ENCODE measurements at places on chromosomes 1 and 21.

- no peak for DNase-seq
These were observed 5.9 kb downstream of the DUSP10 start for GRCh38 chr1:221735999-221736398.

GRCh38 chr1:23577056-23578004 is 18.0 kb upstream of the ID3 start:
- DNase-seq: no peak

- DNase-seq: no peak
These were observed 196.0 kb upstream of the TMEM51 start for GRCh38 chr1:14957375-14958098.

- DNase-seq: no peak
These were observed 17.6 kb upstream of the SFPQ start for GRCh38 chr1:35210321-35211119.

DNA sequence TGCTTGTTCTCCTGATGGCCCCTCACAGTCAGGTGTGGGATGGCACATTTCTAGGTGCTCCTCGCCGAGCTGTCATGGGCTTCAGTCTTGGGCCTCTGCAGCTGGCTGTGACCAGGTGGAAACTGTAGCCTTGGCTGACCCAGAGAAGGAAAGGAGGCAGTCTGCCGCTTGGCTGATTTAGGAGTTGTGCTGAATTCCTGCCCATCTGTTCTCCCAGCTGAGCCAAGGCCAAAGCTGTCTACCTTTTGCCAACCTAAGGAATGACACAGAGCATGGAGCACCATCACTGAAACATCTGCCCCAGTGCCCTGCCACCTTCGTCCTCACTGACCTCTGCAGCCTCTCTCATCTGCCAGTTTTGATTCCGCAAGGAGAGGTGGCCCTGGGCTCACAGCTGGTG is 27.9 kb downstream of the UTP25 start:
- DNase-seq: no peak

DNA sequence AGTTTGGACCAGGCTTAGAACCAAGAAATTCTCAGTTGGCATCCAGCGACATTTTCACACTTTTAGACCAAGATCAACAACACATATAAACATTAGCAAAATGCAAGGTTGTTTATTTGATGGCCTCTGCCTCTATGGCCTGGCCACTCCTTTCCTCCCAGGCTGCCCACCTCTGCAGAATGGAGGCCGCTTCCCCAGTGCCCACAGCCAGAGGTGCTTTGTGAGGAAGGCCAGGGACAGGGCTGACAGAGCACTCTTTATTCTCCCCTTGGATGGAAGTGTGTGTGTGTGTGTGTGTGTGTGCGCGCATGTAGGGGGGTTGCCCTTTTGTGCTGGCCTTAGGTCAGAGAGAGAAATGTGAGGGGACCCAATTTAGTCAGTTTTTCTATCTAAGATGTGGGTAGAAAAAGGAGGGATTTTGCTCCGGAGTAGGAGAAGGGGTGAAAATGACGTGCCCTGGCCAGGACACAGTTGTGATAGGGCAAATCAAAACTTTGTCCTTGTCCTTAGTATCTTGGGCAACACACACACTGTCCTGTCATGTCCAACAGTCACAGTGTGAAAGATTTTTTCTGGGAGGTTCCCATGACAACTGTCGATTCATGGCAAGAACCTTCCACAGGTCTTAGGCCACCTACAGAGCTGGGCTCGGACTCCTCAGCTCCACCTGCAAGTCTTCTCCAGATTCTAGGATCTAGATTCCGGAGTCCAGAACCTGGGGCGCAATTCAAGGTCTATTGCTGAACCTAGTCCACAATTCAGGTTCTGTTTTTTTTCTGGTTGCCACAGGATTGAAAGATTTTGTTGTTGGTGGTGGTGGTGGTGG is 104.9 kb upstream of the SLC2A1 start:
- no peak for DNase-seq

DNA sequence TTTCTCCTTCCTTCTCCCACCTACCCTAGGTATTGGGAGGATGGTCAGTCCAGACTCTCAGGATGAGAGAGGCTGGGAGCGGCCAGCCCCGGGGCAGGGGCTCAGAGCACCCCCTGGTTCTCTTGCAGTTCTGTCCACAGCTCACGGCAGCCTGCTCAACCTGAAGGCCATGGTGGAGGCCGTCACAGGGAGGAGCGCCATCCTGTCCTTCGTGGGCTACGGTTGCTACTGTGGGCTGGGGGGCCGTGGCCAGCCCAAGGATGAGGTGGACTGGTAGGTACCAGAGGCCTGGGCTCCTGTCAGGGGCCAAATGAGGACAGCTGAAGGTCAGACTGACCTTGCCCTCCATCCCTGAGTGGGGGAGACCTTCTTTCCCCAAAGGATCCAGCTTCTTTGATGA is 4.2 kb downstream of the PLA2G2F start:
- no peak for DNase-seq

DNA sequence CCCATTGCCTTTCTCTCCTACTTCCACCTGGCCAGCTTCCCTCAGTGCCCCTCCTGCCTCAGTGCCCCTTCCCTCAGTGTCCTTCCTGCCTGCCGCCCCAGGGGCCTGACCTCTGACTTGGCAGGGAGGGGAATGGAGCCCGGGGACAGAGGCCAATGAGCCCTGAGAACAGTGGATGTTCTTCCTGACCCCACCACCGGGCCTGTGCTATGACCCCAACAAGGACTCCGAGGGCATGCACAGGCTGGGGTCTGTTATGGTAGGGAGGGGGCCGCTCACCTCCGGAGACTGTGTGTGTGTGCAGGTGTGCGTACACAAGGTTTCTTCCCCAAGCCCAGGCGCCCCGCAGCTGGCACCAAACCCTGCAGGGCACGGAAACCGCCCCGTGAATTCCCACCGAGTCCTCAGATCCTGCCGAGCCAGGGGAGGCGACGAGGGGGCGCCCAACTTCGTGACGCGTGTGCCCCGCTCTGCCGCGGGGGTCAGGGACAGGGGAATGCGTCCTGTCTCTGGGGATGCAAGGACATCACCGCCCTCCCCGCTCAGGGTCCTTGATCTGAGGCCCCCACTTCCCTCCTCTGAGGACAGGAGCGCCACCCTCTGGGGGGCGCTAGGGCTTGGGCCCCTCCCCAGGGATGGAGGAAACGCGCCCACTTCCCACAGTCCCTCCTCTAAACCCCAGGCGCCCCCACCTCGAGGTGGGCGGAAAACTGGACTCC is 766 bp downstream of the RAP1GAP start:
- DNase-seq: no peak

DNA sequence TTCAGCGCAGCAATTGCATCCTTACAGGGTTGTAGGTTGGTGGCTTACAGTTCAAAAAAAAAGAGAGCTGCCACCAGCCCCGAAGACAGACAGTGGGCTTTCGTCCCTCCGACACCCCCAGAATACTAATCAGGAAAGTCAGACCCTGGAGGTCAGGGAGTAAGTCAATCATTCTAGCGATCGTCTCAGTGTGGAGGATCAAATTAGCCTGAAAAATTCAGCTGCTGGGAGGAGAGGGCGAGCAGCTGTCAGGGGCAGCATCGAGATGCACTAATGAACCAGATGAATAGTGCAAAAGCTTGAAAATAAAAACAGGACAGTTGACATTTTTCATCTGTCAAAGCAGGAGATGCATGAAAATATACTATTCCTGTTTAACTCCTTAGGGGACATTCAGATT is 138.4 kb downstream of the NEK7 start:
- DNase-seq: no peak

DNA sequence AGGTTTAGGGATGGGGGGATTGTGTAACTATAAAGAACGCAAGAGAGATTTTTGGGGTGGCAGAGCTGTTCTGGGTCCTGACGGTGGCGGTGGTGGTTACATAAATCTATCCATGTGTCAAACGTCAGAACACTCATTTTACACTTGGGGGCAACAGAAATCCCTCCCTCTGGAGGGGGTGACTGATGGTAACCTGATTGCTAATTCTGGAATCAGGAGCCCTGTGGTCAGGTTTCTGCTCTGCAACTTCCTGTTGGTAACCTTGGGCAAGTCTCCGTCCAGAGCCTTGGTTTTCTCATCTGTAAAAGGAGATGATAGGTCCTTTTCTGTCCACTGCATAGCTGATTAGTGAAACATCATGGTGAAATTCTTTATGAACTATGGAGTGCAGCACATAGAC is 40.9 kb downstream of the ALPL start:
- no peak for DNase-seq

- no peak for DNase-seq
These were observed 149.1 kb downstream of the ZNF281 start for GRCh38 chr1:200260597-200261335.

DNA sequence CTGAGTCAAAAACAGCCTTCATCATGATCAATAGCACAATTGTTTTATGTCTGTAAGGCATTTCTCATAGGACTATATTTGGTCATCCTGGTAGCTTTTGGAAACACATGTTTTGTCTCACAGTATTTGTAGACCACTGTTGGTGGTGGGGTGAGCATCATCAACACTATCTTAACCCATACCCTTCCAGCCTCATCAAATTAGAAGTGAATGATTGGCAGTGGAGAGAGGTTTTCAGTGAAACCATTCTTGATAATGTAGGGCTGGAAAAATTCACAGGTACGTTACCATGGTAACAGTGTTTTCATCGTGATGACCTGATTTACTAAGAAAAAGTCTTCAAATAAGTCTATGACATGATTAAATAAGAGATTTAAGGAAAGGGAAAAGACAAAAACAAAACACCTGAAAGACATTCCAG is 45.3 kb upstream of the C1orf105 start:
- DNase-seq: no peak

- no peak for DNase-seq
These were observed 75.4 kb downstream of the UBE4B start for GRCh38 chr1:10108134-10108663.

DNA sequence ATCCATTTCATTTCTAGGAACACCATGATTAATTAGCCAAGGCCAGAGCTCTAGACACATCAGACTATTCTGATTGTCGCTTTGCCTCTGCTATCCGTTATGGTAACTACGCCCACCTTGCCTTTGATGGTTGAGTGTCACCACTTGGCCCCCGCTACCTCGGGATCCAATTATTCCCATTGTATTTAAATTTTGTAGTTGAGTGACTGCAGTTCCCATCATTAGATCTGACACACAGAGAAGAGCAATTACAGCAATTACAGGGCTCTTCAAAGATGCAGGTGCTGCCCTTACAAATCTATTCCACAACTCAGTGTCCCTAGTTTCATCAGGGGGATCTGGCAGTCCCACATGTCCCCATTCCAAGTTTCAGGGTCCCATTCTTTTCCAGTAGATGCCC is 44.9 kb upstream of the ABCA4 start:
- no peak for DNase-seq

DNA sequence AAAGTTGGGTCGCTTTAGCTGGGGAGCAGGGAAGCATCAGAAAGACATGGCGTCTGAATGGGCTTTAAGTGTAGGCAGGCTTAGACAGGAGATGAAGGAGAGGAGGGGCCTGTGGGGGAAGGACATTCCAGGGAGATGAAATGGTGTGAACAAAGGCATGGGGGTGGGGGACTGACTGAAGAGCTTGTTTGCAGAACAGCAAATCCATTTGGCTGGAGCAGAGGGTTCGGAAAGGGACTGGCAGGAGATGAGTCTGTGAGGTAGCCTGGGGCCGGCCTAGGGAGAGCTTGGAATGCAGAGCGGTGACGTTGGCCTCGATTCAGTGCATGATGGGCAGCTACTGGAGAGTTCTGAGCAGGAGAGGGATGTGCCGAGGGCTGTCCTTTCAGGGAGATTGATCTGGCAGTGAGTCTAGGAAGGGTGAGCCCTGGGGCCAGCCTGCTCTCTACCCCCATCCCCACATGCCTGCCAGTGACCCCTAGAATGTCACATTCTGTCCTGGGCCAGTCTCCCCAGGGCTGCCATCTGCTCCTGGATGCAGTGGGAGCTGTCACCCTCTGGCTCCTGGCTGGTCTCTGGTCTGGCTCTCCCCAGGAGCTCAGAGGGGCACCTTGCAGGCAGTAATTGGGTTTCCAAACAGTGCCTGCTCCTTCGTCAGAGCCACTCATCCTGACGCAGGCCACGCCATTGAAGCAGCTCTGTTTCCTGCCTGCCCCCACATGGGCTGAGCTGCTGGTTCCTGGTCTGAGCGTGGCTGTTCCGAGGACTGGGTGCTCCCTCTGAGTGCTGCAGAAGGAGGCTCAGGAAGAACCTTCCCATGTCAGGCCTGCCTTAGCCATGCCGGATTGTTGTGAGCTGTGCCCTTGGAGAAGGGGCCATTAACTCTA is 22.3 kb upstream of the TMEM222 start:
- no peak for DNase-seq

DNA sequence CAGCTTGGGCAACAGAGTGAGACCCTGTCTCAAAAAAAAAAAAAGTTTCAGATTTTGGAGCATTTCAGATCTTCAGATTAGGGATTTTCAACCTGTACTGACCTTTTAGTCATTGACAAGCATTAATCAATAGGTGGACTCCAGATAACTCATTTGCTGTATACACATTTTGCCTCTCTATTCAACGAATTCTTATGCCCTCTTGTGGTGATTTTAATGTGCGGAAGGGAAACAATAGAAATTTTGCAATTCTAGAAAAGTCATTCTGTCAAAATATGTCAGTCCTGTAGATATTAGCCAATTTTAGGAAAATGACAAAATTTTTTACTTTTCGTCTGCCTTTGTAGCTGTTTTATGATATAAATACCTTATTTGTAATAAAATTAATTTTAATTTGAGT is 11.6 kb upstream of the OR2G2 start:
- no peak for DNase-seq

DNA sequence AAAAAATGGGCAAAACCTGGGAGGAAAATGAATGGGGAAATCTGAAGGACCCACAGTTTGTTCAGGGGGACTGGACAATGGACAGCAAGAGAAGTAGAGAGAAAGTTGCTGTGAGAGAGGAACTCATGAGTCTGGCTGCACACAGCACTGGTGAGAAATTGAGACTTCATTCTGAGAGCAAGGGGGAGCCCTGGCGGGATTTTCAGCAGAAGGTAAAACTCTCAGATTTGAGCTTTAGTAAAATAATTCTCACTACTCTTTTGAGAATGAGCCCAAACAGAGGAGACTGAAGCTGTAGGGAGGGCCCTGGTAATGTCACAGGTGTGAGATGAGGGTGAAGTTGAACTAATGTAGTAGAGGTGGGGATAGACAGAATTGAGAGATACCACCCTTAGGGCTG is 438.6 kb downstream of the OMA1 start:
- no peak for DNase-seq

DNA sequence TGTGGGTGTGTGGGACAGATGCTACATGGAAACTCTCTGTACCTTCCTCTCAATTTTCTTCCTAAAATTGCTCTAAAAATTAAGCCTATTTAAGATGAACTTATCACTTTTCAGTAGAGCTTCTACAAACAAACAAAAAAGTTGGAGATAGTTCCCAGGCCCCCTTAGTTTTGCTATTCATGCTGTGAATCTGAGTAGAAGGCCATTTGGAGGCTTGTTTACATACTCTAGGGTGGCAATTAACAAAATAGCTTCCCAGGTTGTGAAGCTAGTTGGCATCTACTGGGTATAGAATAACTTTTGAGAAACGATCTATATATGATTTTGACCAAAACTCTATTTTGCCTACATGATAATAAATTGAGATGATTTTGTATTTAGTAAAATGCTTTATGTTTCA is 541.4 kb upstream of the B3GALT2 start:
- DNase-seq: no peak

Data from stimulated activated CD4-positive, alpha-beta T cell treated with anti-CD3 and anti-CD28 coated beads, TNF-alpha, amount 100 ng/mL, for 1 hour (primary cell).